ENCODE measurements at places on chromosomes 12 and 14.
A peak's percentile ranks its signal among the peaks of the same experiment; 100 is the strongest.

DNA sequence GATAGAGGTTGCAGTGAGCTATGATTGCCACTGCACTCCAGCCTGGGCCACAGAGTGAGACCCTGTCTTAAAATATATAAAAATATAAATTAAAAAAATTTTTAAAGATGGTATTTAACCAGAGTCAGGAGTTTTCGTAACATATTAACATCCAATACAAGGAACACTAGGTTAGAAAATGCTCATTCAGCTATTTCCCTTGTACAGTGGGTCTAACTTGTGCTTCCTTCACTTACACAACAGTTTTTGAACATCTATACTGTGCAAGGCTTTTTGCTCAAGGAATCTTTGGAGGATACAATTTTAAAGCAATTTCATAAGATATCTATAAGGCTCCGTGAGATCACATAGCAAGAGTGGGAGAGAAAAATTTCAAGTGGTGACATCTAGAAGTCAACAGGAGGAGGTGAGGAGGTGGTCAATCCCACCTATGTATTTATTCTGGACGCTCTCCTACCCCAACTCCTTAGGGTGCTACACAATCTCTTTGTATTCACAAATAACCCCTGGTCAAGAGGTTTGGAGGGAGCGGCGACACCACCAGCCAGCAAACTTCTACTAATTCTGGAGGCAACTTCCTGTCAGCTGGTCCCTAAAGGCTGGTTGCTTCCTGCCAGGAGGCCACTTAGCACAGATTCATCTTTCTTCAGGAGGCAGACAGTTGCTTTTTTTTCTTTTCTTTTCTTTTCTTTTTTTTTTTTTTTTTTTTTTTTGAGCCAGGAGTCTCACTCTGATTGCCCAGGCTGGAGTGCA lies 22.2 kb downstream of the DUSP16 start:
- no peak for DNase-seq

GRCh38 chr12:75954041-75954440 lies 77.5 kb downstream of the PHLDA1 start:
- peak; percentile 57 for DNase-seq

DNA sequence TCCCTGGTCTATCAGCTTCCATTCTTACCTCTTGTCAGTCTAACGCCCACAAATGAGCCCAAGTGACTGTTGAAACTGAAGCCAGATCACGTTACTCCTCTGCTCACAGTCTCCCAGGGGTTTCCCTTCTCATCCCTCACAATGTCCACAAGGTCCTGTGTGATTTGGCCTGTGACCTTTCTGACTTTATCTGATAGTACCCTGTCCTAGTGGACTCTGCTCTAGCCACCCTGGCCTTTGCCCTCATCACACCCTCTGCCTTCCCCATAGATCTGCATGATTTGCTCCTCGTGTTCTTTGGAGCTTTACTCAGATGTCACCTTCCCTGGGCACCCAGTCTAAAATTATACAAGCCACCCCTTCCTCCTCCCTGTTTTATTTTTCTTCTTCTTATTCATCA lies 55.5 kb downstream of the RDH12 start:
- no peak for DNase-seq

DNA sequence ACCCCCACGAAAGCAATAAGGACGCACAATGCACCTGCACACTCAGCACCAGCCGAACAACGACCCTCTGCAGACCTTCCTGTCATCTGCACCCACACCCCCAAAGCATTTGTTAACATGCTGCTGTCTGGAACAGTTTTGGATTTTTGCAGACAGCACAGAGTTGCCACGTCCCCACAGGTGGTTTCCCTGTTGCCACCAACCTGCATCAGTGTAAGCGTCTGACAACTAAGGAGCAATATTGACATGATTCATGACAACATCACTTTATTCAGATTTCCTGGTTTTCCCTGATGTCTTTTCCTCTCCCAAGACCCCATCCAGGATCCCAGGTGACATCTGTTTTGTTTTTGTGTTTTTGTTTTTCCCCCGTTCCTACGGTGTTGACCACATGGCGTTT lies 150.7 kb upstream of the C14orf180 start:
- DNase-seq, result no peak

DNA sequence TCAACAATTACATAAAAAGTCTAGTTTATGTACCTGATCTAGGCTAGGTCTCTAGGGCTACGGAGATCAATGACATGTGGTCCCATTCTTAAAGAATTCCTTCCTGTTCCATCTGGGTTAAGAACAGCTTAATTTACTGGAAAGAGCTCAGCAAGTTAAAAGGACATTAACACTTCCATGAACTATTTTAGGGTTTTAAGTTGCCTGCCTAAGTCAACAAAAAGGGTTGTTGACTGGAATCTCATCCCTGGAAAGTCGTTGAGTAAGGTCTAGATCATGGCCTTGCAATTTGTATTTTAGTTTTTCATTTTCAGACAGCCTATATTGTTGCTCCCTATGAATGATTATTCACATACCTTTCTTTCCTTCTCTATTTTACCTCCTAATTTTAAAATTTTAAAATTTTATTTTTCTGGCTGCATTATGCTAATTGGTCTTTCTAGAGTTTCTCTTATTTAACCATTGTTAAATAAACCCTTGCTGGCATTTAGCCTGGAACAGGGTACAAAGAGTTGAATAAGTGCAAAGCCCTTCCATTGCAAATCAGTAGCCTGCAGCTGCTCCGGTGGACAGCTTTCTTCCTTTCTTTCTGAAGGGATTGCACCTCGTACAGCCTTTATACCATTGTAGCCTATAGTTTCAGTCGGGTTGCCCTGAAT lies 66.3 kb downstream of the VRK1 start:
- DNase-seq, result no peak

DNA sequence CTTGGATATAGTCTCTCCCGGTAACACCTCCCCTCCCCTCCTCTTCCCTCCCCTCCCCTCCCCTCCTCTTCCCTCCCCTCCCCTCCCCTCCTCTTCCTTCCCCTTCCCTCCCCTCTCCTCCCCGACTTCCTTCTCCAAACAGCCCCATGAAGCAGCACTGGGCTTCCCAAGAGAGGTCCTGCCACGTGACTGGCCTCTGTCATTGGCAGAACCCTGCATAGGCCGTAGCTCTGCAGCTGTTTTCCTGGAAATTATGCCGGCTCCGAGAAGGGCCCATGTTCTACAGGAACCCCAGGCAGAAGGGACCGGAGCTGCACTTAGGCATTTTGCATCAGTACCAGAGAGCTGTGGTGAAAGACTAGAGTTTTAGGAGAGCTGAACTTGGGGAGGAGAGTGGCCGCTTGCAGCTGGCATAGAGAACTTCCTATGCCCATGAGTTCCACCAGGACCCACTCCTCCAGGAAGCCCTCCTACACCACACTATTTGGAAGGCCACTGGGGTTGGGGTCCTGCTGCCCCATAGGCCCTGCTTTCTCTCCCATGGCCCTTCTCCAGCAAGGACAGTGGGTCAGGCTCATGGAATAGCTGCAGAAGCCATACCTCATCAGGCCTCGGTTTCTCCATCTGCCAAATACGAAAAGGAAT lies 5.1 kb upstream of the TNFAIP2 start:
- DNase-seq, result no peak

DNA sequence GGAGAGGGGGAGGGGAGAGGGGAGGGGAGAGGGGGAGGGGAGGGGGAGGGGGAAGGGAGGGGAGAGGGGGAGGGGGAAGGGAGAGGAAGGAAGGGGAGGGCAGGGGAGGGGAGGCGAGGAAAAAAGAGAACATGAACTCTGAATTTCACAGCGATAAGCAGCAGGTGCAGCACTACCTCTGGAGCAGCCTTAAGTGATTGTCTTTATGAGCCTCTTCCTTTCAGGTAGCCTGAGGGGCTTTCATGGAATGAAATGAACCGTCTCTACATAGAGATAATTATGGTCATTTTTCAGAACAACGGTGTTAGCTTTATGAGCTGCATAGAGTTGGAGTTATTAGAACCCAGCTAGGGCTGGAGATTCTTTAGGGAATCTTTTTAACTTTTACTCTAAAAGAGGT lies 18.1 kb upstream of the PTCSC3 start:
- no peak for DNase-seq

DNA sequence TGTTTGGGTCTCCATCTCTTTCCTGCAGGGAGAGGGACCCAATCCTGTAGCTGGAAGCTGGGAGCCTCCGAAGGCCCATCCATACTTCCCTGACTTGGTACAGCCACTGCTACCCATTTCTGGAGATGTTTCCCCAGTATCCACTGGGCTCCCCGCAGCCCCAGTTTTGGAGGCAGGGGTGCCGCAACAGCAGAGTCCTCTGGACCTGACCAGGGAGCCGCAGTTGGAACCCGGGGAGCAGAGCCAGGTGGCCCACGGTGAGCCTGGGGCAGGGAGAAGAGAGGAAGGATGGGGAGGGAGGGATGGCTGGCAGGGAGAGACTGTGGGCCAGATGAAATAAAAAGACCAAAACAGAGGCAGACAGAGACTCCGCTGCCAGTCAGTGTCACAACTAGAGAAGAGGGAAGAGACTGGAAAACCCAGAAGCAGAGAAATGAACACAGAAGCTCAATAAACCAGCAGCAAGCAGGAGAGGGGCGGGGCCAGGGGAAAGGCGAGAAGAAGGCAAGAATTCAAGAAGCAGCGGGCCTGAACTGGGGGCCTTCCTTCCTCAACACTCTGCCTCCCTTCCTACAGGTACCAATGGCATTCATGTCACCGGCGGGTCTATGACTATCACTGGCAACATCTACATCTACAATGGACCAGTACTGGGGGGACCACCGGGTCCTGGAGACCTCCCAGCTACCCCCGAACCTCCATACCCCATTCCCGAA lies 6.3 kb downstream of the LTBR start:
- DNase-seq, result no peak

GRCh38 chr12:49131894-49132461 lies 783 bp upstream of the TUBA1B start:
- DNase-seq, result peak; percentile 27

DNA sequence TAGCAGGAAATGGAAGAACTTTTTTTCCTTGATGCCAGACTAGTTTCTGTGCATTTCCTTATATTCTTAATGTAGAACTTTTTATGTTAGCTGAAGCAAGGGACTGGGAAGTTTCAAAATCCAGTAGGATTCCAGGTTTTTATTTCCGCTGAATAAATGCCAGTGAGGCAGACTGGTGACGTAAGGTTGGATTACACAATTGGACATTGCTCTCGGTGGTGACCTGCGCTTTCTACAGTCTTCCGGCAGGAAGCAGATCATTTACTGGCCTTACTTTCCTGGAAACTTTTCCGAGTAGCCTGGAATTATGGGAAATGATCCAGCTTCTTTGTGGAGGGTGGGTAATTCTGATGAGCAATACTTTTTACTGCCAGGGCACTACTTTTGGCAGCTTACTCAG lies 3.6 kb downstream of the IFT43 start:
- no peak for DNase-seq

DNA sequence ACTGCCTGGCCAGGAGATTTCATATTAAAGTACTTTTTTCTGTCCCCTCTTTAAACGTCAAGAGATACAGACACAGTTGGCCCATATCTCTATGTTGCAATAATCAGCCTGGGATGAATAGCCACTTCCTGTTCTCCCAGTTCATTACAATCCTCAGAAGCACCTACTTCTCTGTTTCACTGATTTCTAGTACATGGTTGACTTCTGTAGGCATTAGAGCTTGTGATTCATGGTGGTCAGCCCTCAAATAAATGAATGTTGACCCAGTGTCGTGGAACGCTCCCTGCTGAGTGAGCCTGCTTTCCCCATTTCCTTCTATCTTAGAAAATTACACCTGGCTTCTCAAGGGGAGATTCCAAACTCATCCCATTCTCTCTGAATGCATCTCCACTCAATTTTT lies 416.7 kb downstream of the PDZRN4 start:
- DNase-seq, result no peak

GRCh38 chr12:92899386-92900001 lies 29.6 kb downstream of the EEA1 start:
- DNase-seq, result peak; percentile 54

- peak; percentile 85 for DNase-seq
These were observed at the start of gene PWP1 for GRCh38 chr12:107685360-107686248. TSS of gene PWP1 (plus strand) at chr12:107685799. CDS start at chr12:107685900, 101 bp downstream.

- DNase-seq, result peak; percentile 47
These were observed 99.1 kb upstream of the NAP1L1 start for GRCh38 chr12:76183459-76184186.

DNA sequence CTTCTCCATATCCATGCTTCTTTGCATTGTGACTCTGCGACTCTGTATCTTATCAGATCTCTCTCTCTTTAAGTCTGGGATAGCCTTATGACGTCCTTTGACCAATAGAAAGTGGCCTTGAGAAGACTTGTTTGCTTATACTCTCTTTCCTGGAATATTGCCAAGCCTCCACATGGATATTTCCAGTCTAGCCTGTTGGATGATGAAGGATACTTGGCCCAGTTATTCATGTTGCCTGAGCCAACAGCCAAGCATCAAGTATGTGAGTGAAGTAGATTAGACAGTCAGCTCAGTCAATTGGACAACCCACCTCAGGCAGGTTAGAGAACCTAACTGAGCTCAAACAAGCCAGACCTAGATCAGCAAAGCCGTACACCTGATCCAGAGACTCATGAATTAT lies 864.2 kb upstream of the MGAT4C start:
- no peak for DNase-seq

GRCh38 chr12:119206348-119207062 lies 27.8 kb downstream of the HSPB8 start:
- DNase-seq, result no peak

DNA sequence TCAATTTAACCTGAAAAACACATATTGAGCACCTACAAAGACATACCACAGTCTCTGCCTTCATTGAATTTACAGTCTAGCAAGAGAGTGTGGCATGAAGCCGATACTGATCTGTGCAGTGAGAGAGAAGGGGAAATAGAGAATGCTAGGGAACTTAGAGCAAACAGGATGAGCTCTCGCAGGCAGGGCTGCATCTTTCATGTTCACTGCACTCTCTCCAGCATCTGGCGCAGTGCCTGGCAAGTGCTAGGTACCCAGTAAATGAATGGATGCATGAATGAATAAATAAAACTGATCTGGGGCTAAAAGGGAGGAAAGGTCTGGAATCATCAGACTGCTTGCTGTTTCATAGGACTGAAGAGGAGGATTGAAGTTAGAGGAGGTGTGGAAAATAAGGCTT lies 256.5 kb upstream of the NPAS3 start:
- DNase-seq, result no peak

GRCh38 chr12:4069670-4070010 lies 196.4 kb upstream of the PARP11 start:
- DNase-seq, result no peak

GRCh38 chr14:58298477-58299400 lies at the start of gene ARID4A:
TSS of gene ARID4A (plus strand) at chr14:58298555. CDS start at chr14:58299855, 1,300 bp downstream.
- no peak for DNase-seq

DNA sequence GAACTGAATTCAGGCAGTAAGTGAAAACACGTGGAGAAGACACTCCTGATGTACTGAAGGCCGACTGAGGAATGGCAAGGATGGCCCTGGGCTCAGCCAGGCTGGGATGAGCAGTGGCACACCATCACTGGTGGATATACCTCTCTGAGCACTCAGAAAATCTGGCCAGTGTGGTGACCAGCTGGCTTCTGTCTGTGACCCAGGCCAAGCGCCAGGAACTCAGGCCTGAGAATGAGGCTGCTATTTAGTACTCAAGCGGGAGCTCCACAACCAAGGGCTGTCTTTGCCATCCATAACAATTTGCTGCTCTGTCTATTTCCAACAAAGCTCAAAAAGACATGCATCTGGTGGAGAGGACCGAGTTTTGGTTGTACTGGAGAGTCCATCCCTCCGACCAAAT lies 586.3 kb downstream of the BCL11B start:
- DNase-seq, result no peak
